ENCODE measurements at places on chromosomes 6 and 20.

DNA sequence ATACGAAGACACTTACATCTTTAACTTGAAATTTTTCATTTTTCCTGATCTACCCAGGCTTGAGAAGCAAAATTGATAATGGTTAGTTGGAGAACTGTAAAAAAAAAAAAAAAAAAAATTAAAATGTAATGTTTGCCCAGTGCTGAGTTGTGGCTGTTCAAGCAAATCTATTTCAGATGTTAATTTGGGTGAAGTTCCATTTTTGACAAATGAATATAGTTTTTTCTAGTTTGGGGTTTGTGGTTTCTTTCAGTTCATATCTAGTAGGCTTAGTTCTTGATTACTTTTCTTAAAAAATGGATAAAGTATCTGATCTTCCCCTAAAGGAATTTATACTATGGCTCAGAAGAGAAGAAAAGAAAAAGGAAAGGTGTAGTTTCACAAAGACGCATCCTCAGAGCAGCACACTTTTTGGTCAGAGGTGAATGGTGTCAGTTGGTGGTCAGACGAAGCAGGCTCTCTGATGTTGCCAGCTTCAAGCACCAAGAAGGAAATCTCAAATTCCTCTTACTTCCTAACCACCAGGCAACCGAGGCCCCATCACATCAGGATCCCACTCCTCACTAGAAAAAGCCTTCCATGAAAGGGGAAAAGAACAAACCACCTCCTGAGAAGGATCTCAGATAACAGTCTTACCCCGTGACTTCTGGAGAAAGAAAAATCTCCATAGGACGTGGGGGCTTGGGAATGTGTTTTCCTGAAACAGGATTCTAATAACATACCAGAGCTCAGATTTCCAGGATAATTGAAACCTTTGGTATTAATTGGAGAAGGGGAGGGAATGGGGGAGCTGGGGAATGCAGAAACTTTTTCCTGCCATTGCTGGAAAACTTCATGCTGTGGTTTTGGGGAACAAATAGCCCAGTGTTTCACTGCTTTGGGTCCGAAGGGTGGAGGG is 396.2 kb downstream of the CD83 start:
- no peak for DNase-seq

GRCh38 chr20:46828471-46828870 is 66.2 kb upstream of the EYA2 start:
- DNase-seq, result no peak

GRCh38 chr6:40442591-40442990 is 144.6 kb downstream of the LRFN2 start:
- DNase-seq, result no peak

- DNase-seq, result no peak
These were observed 90.4 kb downstream of the CD164 start for GRCh38 chr6:109291902-109292301.

DNA sequence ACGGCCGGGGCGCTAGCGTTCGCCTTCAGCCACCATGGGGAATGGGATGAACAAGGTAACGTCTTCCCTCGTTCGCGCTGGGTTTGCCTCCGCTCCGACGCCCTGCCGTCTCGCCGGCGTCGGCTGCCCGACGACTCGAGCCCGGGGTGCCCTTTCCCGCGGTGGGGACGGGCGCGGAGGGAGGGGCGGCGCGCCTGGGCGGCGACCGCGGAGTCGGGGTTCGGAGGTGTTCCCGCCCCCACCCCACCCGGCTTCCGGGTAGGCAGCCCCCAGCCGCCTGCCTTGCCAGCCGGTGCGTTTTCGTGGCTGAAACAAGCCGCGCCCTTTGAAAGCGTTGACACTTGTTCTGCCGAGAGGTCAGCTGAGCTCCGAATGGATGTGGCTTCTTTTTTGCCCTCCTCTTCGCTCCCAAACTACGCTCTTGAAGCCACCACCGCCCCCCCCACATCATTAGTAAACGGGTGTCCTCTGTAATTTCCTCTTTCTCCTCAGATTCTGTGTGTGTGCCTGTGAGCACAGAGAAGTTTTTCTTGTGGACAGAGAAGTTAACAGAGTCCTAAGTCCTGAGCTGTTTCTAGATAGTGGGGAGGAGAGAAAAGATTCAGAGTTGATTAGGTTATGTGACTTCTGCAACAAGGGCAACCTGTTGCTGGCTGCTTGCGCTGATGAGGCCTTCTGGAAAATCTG is 362 bp downstream of the DUSP22 start:
- DNase-seq, result peak; percentile 46

GRCh38 chr6:13593103-13593502 is 18.7 kb downstream of the SIRT5 start:
- DNase-seq, result no peak

Data from HAP-1 (cell line).